Right atrium auricular region (tissue), 2 donors: ENCODE measurements at places on chromosomes 7 and 10.

DNA sequence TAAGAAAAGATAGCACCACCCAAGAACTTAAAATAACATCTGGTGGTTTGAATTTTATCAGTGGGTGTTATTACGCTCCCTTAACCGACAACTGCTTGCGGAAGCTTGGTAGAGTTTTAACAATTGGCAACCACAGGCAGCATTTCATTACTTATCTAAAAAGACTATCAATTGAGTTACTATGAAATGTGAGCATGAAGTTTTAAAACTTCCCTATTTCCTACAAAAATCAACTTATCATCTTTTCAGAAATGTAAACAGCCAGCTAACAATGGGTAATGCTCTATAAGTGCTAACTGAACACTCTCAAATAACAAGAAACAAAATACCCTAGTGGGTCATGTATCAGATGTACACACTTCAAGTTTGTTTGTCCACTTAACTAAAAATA lies 68.8 kb downstream of the OSBPL3 start:
- no peak for DNase-seq

DNA sequence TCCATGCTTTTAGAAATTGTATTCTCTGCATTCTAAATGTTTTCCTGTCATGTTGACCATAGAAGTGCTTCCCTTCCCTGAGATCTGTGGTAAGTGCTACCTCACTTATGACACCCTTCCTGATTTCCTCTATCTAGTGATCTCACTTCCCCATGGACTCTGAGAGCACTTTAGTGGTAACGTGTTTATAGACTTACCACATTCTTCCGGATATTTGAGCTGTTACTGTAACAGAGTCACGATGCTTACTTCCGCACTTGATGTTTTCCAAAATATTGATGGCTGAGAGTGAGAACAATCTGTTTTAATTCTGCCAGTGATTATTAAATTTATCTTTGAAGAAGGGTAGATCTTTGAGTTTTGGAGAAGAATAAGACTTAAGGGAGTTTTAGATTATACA lies 60.1 kb upstream of the NAMPT start:
- DNase-seq: no peak

DNA sequence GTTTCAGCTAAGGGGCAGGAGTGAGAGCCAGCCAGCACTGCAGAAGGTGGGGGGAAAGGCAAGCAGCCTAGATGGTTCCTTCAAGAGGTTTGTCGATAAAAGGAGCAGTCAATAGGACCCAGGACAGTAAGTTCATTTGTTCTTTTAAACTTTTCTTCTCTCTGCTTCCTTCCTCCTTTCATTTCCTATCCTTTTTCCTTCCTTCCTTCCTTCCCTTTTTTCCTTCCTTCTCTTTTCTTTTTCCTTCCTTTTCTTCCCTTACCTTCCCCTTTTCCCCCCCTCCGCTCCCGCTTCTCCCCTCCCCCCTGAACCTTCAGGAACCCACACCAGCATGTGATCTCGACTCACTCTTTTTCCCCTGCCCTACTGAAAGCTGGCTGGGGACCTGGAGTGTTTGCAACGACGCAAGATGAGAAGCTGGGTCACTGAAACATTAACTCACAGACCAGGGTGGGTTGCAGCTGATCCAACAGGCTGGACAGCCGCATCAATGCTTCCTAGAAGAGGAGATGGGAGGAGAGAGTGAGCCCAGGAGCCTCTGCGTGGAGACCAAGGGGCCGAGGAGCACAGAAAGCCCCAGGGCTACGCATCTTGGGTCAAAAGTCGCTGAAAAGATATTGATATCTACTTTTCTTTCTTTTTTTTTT lies 103.4 kb upstream of the SDK1 start:
- no peak for DNase-seq

GRCh38 chr7:92843034-92843760 lies 6.8 kb upstream of the CDK6 start:
- no peak for DNase-seq

GRCh38 chr7:132066761-132067171 lies 509.5 kb downstream of the PLXNA4 start:
- peak; percentile 66 for DNase-seq

GRCh38 chr10:111455776-111456426 lies 379.1 kb downstream of the ADRA2A start:
- no peak for DNase-seq

- DNase-seq: no peak
Measured at GRCh38 chr10:50882540-50882983, 2.9 kb downstream of the A1CF start.

DNA sequence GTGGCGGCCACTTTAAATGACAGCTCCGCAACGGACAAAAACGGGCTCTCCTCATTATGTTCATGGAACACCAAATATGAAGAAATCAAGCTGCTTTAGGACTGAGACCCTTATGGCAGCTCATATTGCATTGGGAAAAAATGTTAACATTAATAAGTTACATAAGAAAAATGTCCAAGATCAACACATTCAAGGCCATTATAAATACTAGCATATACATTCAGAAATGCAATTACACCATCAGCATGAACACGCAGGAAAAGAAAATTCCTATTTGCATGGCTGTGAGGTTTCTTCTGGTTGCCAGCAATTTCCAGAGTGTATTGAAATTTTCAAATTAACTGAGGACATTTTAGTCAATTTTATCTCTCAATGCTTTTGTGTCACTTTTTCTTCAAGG lies 374.1 kb upstream of the NRP1 start:
- no peak for DNase-seq

GRCh38 chr7:79401254-79401653 lies 52.2 kb downstream of the MAGI2 start:
- no peak for DNase-seq

DNA sequence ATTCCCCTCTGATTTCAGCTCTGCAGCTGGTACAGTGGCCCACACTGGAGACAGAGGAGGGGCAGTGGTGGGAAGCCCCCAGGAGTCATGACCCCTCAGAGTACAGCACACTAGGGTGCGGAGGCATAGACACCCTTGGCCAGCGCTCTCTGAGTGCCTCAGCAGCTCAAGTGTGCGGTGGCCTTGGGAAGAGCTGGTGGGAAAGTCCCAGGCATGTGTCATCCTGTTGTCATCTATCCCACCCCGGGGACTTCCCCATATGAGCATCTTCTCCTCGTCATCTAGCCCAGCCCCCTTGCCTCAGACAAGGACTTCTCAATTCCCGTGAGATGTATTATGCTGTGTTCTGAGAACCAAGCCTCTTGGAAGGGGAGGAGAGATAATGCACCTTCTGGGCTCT lies 15.6 kb upstream of the PPIF start:
- no peak for DNase-seq

DNA sequence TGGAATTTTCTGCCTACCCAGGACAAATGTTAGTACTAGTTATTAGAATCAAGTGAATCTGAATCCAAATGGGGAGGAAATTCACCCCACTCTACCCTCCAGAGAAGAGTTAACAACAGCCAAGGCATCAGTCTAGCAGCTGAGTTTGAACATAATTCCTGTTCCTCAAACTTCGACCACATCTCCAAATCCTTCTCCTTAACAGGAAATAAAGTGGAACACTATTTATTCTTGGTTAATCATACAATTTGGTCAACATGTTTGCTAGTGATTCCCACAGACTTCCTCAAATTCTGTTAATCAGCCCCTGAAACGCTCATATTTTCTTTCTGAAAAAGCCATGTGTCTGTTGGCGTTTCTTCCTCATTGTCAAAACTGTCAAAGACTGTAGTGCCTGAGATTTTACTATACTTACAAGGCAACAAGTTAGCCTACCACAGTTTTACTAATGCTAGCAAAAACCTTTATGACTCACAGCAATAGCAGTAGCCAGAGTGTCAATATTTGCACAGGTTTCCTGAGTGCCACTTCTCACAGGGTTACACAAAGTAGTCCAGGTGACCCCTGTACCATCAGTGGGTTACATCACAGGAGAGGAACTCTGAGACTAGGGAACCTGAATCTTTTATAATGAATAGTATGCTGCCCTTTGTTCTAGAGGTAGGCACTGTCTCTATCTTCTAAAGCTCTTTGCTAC lies 202.9 kb downstream of the GRM3 start:
- no peak for DNase-seq

DNA sequence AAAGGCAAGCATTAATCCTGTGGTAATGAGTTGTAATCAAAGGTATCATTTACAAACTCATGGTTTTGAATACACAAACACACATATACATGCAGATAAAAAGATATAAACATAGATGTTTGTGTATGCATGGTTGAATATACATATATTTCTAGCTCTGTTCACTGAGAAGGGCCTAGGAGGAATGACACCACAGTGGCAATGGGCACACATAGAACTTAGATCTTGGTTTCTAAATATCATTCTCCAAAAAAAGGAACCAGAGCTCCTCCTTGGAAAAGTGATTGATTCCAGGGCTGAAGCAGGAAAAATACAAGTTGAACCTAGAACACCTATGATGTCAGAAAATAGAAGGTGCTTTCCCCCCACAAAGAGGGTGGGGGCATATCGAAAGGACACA lies 6.9 kb downstream of the CUL2 start:
- DNase-seq: no peak

- DNase-seq: no peak
Measured at GRCh38 chr10:6766131-6766801, 186.2 kb upstream of the PRKCQ start.

DNA sequence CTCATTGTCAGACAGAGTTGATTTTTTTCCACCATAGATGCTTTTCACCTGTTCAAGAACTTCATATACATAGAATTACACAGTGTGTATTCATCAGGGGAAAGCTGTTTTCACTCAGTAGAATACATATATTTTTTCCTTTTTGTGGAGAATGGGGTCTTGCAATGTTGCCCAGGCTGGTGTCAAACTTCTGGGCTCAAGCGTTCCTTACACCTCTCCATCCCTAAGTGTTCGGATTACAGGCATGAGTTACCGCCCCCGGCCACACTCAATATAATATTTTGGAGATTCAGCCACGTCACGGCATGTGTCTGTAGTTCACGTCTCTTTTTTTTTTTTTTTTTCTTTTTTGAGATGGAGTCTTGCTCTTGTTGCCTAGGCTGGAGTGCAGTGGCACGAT lies 7.5 kb upstream of the SMC3 start:
- no peak for DNase-seq
